ENCODE measurements at places on chromosomes 7 and 10.

- DNase-seq: no peak
Observed at GRCh38 chr7:114620208-114620607, 205.6 kb downstream of the FOXP2 start.

DNA sequence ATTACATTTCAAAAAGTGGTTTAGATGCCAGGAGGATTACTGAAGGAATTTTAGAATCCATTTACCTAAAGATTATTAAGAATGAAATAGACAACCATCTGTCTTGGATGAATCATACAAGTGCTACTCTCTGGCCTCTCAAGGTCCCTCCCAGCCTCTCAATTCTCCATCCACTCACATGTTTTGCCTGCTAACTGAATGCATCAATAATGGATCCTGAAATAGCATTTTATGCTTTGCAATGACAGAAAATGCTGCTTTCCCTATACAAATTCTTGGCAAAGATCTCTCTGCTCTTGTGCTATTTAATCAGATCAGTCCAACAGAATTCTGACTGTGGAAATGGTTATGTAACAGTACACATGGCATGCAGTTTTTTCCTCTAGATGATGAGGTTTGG is 68.1 kb downstream of the HBP1 start:
- DNase-seq: no peak

DNA sequence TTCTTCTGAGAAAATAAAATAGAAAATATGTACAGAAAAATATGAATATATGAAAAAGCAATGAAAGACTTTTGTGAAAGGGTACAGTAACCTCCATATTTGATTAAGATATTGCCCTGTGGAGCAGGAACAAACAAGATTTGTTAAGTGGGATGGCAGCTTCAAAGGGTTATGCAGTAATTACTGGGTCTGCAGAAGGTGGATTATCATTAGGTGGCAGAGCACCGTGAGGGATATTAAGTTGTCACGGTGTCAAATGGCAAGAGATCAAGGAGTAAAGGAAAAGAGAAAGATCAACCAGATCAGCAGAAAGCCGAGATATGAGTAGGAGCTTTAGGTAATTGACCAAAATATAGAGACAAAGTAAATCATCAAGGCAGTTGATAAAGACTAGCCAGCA is 44.1 kb downstream of the DGKB start:
- DNase-seq: no peak

DNA sequence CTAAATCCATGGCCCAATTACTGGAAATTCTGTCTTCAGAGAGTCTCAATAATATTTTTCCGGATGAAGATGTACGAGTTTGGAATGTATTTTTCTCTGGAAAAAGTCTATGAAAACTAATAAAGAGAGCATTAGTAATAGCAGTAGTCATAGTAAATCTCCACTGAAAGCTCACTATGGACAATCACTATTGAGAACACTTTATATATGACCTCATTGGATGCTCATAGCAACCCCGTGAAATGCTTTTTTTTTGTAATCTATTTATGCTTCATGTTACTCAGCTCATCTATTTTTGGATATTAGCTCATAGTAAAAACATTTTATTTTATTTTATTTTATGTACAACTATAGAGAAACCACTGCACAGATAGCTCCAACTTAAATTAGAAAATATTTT is 94.3 kb upstream of the MYO3A start:
- DNase-seq: no peak

DNA sequence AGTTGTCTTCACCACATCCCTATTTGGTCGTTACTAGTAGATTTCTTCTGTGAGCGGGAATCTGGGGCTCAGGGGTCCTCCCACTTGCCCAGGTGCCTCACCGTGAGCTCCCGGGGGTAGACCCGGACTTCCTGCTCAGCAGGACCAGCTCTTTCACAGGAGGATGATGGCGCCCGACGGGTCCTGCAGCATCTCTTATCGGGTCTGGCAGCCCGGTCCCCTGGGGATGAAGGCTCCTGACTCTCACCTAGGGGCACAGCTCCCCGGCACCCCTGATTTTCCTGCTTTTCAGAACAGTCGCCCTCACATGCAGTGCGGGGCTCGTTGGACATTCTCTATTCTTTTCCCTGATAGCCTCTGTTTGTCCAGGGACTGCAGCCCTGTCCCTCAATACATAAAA is 33.0 kb upstream of the SHH start:
- no peak for DNase-seq

DNA sequence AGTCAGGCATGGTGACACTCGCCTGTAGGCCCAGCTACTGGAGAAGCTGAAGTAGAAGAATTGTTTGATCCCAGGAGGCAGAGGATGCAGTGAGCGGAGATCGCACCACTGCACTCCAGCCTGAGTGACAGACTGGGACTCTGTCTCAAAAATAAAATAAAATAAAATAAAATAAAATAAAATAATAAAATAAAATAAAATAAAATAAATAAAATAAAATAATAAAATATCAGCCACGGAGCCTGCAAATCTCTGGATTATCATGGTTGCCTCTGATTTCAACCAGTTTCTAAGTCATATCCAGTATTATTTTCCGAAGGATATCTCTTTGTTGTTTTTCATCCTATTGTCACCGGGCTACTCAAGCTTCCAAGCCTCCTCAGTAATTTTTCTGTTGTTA is 51.7 kb upstream of the FZD8 start:
- DNase-seq: no peak

DNA sequence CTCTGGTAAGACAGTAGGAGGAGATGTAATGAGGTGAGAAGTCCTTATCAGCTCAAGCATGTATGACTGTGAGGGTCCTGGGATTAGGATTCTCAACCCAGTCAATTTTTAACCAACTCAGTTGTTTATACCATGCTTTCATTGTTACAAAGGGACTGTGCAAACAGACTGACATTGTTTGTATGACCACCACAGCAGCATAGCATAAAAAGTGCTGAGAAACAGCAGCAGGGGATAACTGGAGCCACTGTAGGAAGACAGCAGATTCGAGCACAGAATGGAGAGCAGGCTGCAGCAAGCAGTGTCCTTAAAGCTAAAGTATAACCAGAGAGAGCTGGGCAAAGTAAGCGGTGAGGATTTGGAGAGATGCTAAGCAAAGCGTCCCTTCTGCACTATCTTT is 829.5 kb downstream of the REEP3 start:
- no peak for DNase-seq

DNA sequence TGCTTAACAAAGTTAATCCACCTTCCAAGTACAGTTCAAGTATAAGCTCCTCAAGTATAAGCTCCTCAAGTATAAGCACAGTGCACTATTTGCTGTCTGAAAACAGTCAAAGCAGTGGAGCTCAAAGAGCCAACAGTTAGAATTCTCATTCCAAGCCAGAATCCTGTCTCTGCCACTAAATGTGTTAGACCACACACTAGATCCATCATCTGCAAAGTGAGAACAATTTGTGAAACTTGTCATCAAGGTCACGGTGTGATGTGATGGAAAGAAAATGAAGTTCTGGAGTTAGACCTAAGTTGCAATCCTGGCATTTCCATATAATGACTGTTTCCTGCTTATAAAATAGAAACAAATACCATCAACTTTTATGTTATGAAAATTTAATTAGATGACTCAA is 602.5 kb downstream of the TNS3 start:
- no peak for DNase-seq

- DNase-seq: no peak
Observed at GRCh38 chr7:85068799-85069198, 118.1 kb downstream of the SEMA3D start.

DNA sequence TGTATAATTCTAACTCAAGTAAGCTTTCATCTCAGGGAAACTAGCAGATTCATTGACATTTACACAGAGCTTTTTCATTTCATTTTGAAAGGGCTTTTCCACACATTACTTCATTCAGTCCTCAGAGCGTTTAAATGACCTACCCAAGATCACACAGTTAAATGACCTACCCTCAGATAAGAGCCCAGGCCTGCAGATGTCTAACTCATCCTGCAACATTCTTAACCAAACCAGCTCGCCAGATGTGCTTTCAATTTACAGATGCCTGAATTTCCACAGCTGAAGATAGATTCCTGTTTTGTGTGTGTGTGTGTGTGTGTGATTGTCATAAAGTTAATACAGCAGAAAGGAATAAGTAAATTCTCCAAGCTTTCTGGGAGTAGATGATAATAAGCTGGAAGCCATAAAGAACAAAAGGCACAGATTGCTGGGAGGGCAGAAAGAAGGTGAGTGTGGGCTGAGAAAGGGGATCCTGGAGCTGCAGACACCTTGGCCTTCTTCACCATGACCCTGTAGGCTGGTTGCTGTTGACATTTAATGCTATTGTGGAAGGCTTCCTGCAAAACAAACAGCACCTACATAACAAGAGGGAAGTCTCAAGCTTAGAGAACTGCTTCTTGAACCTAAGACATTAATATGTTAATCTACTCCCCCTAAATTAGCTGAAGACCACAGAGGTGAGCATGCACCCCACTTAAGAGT is 489.7 kb upstream of the CELF2 start:
- no peak for DNase-seq

DNA sequence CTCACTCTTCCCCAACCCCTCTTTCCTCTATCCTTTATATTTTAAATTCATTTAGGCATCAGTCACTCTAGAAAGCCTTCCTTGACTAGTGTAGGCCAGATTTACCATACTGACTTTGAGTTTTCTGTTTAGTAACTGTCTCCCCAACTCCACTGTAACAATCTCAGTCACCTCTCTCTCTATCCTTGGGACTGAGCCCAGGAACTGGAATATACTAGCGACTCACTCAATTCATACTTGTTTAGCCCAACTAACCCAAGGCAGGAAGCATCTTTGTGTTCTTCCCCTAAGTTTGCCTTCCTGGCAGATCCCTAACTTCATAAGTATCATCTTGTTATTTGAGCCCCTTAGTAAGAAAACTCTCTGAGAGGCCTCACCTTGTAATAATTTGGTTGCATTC is 19.1 kb downstream of the PLCE1 start:
- DNase-seq: no peak

- no peak for DNase-seq
Observed at GRCh38 chr10:34121781-34122622, 693.1 kb downstream of the PARD3 start.

DNA sequence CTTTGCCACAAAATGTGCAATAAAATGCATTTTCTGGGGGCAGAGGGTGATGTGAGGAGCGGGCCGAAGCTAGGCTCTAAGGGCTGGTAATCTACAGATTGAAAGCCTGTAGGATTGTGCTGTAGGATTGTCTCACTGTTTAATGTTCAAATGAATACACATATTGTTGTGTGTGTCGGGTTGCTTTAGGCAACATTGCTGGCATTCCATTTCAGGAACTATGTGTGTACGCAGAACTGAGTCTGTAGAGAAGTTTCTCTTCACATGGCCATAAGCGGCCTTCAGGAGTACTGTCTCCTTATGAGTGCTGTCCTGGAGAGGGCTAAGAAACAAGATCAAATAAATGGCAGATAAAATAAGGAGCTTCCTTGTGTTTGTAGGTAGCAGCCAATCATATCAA is 540.2 kb downstream of the GATA3 start:
- DNase-seq: no peak

DNA sequence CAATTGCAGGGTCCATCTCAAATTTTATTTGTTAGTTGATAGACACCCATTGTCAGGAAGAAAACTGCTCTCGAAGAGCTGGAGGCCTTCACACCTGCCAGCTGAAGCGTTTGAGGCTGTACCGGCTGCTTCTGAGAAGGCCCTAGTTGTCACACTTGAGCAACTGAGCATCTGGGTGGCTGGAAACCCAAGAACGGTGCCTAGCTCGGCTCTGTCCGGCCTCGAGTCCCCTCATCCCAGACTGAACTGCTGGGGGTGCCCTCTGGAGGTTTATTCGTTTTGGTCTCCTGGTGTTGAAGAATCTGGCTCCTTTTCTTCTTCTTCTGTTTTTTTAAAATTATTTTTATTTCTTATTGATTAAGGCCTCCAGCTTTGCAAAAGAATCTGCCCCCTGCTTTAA is 59.3 kb upstream of the EXOC6 start:
- DNase-seq: no peak

DNA sequence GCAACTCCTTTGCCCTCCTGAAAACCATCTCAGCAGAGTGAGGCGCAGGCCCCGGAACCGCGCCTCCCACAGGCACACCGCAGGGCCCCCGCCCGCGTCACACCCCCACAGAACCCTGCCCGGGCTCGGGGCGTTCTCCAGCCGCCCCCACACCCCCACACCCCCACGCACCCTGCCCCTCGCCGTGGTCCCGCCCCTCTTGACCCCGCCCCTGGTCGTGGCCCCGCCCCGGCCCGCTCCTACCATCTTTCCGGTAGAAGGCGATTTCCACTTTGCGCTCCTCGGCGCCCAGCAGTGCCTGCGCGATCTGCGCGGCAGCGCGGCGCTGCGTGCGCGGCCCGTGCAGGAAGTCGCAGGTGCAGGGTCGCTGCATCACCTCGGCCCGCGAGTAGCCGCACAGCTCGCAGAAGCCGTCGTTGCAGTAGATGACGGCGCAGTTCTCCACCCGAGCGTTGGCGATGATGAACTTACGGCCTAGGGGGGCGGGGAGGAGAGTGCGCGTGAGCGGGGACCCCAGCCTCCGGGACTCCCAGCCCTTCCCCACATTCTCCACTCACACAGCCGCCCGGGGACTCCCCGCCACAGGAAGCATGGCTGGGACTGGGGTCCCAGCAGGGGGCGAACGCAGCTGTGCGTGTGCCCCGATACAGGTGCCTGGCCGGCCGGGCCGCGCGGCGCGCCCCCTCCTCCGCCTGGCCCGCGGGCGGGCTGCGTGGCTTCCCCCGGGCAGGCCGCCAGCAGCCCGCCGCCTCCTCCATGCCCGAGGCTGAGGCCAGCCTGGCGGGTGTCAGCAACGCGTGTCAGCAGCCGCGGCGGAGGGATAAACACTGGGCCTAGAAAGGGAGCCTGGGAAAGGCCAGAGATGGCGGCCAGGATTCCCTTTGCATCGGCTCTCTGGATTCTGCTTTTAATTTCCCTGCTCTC is 3.4 kb downstream of the KCNH2 start:
- peak; percentile 70 for DNase-seq

- no peak for DNase-seq
Observed at GRCh38 chr7:85890244-85890811, 703.5 kb upstream of the SEMA3D start.

GRCh38 chr10:30284865-30285594 is 64.0 kb downstream of the MTPAP start:
- no peak for DNase-seq

DNA sequence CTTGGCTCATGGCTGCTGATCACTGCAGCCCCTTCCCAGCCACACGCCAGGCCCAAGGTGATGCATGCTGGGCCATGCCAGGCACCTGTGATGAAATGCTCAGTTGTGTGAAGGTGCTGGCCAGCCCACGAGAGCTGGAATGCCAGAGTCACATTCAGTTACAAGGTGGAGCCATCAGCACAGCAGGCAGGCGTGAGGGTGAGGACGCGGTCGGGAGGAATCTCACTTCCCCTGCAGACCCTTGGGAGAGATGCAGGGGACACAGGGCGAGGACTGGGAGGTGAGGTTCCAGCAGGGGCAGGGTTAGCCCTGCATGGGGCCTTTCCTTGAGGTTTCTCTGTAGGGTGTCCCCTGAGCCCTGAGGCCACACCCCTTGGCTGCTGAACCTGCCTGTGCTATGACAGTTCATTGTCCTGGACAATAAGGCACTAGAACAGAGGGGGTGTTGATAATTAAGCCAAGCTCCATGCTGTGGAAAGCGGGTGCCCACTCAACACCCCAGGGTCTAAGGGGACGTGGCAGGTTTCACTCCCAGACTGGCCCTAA is 82.4 kb downstream of the ADARB2 start:
- no peak for DNase-seq

Data from stimulated activated CD8-positive, alpha-beta memory T cell treated with anti-CD3 and anti-CD28 coated beads, Interleukin-2, amount 100 ng/mL, for 1 hour (primary cell).